CD4-positive, alpha-beta memory T cell (primary cell): ENCODE measurements at places on chromosomes 2 and 18.

DNA sequence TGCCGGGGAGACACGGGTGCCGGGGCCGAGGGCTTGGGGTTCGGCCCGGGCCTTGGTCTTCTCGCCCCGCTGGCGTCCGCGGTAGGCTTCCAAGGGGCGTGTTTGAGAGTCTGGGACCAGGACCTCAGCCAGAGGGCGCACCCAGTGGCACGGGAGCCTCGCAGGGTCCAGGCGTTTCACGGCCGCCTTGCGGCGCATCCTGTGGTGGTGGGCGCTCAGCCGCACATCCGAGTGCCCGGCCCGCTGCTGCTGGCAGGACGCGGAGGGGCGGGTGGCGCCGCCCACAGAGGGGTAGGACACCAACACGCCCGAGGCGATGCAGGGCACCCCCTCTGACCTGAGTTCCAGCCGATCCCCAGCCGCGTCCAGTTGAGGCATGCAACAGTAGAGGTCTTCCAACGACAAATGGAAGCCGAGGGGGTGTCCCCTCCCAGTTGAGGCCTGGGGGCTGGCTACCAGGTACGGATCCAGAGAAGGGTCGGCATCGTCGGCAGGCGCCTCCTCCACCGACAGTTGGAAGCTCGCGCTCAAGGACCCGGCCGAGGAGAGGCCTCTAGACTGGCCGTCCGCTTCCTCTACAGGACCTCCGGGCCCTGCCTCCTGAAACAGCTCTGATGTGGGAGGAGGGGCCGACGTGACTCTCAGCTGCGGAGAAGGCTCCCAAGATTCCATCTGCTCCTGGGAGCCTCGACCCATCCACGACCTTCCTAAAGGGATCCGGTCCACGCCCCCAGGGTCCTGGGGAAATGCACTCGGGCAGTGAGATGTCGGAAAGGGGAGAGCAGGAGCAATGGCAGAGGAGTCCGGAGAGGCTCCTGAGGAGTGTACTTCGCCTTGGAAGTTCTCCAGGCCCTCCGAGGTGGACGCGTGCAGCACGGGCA, 6.3 kb downstream of the C2orf81 start:
- DNase-seq = peak; percentile 17

- no peak for DNase-seq
Observed at GRCh38 chr18:62658028-62658427, 57.3 kb upstream of the PHLPP1 start.

DNA sequence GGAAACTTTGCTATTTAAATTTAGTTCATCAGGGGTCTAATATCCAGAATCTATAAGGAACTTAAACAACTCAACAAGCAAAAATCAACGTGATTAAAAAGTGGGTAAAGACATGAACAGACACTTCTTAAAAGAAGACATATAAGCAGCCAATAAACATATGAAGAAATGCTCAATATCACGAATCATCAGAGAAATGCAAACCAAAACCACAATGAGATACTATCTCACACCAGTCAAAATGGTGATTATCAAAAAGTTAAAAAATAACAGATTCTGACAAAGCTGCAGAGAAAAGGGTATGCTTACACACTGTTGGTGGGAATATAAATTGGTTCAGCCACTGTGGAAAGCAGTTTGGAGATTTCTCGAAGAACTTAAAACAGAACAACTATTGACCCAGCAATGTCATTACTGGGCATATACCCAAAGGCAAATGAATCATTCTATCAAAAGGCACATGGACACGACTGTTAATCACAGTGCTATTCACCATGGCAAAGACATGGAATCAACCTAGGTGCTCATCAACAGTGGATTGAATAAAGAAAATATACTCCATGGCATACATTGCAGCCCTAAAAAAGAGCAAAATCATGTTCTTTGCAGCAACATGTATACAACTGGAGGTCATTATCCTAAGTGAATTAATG, 189.9 kb downstream of the SLC4A10 start:
- no peak for DNase-seq

DNA sequence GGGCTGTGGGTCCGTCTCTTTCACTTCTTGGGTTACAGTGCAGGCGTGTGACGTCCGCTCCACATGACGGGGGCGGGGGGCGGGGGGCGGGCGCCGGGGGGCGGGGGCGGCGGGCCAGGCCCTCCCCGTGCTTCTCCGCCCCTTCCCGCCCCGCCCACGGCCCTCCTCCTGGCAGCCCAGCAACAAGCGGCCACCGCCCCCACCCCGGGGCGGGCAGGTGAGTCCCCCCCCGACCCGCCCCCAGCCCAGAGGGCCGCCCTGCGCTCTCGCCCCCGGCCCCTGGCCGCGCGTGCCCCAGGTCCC, 3.6 kb downstream of the ZNF516 start:
- DNase-seq = peak; percentile 25

- DNase-seq = no peak
Observed at GRCh38 chr2:191835539-191836350, 11.1 kb downstream of the CAVIN2 start.

DNA sequence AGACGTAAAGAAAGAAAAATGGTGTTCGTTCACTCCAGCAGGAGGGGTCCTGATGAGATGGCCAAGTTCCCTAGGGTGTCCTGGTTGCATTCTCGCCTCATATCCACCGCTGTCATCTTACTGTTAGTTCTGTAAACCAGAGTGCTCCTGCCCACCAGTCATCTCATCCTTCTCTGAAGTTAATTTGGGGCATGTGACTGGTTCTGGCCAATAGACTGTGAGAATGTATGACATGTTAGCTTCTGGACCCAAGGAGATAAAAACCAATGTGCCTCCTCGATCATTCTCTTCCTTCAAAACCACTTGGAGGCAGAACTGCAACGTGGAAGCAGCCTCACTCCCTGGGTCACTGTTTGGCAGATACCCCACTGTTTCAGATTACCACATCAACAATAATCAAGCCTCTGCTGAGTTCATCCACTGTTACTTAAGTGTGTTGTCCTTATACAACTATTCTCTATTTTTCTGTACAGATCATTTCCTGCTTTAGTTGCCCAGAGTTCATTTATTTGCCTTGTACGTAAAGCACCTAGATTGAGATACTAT, 759.1 kb downstream of the TSN start:
- DNase-seq = no peak

DNA sequence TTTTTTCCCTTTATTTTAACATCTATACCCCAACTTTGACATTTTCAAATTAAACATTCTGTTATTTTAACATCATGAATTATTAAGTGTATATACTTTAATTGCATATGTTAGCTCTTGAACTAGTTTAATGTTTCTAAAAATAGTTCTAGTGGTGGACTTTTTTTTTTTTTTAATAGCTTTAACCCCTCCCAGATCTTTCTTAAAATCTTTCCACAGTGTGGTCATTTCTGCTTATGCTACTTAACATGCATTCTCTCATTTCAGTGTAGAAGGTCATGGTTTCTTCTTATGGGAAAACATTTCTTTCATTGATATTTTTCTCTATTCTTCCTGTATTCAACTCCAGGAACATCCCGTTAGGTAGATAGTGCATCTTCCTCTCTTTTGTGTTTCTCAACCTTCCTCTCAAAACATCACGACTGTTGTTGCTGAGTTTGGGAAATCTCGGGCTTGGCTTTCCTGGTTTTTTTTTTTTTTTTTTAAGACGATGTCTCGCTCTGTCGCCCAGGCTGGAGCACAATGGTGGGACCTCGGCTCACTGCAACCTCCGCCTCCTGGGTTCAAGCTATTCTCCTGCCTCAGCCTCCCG, 849 bp upstream of the TMEM18 start:
- DNase-seq = no peak

GRCh38 chr18:23645568-23646175, 17.0 kb downstream of the ANKRD29 start:
- DNase-seq = no peak

- DNase-seq = no peak
Observed at GRCh38 chr18:23990474-23991410, 23.8 kb upstream of the TTC39C start.

DNA sequence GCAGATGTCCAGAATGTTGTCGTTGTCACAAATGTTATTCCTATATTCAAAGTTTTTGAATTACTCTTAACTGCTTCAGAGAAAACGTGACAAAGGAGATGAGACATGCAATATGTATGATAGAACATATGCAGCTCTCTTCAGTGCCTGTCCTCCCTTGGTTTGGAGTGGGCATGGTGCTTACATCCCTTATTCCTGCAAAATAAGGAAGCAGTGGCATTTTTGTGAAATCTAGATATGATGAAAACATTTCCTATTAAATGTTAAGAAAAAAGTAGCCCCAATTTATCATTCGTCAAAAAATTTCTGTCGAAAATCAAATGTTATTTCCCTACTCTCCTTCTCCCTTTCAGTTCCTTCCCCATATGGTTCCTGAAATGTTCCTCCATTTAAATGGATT, 457.5 kb upstream of the FANCL start:
- DNase-seq = no peak

DNA sequence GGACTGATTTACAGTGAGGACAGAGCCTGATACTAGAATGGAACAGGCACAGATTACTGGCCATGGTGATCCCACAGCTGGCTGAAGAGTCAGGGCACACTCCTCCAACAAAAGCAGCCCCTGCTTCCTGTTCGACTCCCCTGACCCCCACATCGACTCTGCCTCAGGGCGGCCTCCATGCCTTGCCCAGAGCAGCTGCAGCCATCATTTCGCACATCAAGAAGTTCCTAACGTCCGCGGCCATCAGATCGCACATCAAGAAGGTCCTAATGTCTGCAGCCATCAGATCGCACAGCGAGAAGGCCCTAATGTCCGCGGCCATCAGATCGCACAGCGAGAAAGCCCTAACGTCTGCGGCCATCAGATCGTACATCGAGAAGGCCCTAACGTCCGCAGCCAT, 192.8 kb upstream of the PXDN start:
- DNase-seq = no peak

- DNase-seq = no peak
Observed at GRCh38 chr2:77161009-77161408, 361.2 kb downstream of the LRRTM4 start.

DNA sequence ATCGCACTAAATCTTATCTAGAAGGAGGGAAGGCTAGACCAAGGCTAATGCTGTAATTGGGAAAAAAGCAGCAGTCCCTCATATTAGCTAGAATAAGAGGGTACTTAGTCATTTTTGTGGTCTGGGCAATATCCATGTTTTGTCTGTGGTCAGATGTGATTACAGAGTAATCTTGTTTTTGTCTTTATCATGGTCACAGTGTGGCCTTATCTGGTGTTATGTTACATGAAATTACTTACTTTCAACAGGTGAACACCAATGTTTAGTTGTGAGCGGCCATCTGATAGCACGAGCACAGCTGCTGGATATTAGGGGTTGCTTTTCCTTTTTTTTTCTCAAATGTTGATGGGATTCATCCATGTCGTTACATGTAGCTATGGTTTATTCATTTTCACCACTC, 23.7 kb upstream of the PLEKHM3 start:
- no peak for DNase-seq

GRCh38 chr2:198890490-198890889, 567.2 kb downstream of the SATB2 start:
- no peak for DNase-seq

GRCh38 chr2:25115249-25115883, 53.0 kb downstream of the POMC start:
- DNase-seq = no peak

- no peak for DNase-seq
Observed at GRCh38 chr2:95389245-95390119, 13.0 kb upstream of the FAHD2A start.
